NCI-H2227 treated with DMSO at 0.1 percent for 48 hours (cell line): ENCODE measurements at places on chromosomes 6 and 20.

GRCh38 chr6:88895911-88896310 is 67.5 kb downstream of the RNGTT start:
- DNase-seq, result no peak

DNA sequence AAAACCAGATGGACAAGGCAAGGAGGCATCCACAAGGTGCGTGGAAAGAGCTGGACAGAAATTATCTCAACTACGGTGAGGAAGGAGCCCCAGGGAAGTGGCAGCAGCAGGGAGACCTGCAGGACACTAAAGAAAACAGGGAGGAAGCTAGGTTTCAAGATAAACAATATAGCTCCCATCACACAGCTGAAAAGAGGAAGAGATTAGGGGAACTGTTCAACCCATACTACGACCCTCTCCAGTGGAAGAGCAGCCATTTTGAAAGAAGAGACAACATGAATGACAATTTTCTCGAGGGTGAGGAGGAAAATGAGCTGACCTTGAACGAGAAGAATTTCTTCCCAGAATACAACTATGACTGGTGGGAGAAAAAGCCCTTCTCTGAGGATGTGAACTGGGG is 26.8 kb downstream of the TRMT6 start:
- DNase-seq, result no peak

- DNase-seq, result no peak
Measured at GRCh38 chr6:166450167-166450873, 67.6 kb upstream of the MPC1 start.

DNA sequence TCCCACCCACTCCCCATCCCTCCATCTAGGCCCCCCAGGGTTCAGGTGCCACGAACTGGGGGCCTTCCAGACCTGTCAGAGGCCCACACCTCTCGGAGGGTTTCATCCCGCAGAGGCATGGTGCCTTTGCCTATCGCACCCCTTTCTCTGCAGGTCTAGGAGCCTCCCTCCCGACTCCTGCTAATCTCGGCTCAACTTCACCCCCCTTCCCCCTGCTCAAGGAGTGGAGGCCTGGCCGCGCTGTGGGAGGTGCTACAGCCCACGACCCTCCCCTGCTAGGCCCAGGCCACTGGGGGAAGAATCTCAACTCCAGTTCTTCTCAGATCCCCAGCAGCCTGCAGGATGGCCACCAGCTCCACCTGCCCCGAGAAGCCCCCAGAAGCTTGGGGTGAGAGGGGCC is at the start of gene TULP1:
TULP1 (minus strand) TSS at position 157 of the 400 bp plus-strand sequence; CDS start at position 119, 38 bp downstream.
- DNase-seq, result no peak

DNA sequence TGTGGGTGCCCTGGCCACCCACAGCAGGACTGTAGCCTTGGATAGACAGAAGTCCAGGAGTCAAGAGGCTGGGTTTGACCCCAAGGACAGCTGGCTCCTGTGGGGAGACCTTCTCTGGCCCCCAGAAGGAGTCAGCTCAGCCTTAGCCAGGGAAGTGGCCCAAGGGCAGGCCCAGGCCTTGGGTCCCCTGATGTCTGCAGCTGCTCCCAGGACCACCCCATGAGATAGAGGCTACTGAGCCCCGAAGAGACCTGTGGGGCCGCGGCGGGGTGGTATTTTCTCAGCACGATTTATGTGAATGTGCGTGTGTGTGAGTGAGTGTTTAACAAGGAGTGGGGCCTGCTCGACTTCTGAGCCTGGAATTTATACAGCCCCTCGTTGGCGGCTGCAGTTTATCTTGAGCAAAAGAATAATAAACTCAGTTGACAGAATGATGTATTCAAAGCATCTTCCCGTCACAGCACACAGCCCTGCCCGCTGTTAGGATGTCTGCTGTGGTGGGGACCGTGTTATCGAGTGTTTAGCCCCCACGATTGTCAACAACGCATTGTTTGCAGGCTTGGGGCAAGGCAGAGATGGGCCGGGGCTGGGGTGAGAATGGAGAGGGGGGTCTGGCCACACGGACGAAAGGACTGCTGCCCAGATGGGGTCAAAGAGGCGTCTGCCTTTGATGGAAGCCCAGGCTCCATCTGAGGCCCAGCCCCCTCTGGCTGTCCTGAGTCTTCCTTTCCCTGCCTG is 163.3 kb downstream of the VEGFA start:
- no peak for DNase-seq

DNA sequence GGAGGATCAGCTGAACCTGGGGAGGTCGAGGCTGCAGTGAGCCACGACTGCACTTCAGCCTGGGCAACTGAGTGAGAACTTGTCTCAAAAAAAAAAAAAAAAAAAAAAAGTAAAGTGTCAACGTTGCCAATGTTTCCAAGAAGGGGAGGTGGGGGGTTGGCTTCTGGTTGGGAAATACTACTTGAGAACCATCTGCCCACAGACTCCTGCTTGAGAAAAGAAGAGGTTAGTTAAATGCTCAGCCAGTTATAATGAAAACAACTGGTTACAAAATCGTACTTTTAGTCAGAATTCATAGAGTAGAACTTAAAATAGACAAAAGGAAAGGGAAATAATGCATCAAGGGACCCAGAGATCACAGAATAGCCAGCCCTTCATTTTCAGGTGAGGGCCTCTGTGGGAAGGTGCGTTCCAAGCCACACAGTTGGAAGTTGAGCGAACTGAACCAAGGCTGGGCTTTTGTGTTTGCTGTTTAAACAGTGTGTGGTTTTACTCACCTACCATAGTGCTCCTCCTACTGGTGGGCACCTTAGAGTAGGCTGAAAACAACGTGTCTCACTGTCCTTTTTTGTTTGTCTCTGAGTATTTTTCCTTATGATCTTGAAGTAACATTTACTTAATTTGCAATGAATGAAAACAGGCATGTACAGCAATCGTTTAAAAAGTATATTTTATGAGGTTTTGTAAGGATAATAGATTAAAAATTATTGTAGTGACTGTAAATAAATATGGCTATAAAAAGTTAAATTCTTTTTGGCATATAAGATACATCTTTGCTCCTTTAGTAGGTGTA is 200.7 kb downstream of the BCAS1 start:
- DNase-seq, result peak; percentile 75

GRCh38 chr6:22043284-22043962 is 253.4 kb downstream of the PRL start:
- DNase-seq, result no peak

- DNase-seq, result no peak
Measured at GRCh38 chr6:7726416-7727085, 652 bp downstream of the BMP6 start.

- no peak for DNase-seq
Measured at GRCh38 chr20:54848984-54849538, 373.7 kb downstream of the DOK5 start.

DNA sequence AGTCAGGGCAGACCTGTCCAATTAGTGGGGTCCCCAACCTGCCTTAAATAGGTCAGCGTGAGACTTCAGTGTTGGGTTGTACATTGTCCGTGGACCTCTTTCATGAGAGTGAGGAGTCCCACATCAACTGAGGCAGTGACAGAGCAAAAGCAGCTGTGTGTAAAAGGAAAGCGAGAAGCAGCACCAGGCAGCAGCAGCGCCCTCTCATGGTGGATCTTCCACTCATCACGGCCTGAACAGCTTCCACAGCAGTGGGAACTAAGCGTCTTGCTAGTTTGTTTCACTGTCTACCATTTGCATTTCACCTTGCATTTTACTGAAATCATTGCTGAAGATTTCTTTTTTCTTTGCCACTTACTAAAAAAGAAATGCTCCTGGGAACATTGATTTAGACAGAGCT is 333.8 kb downstream of the PKHD1 start:
- no peak for DNase-seq

GRCh38 chr20:6164421-6165341 is 41.9 kb upstream of the FERMT1 start:
- no peak for DNase-seq

- no peak for DNase-seq
Measured at GRCh38 chr6:447381-448165, 56.0 kb downstream of the IRF4 start.

DNA sequence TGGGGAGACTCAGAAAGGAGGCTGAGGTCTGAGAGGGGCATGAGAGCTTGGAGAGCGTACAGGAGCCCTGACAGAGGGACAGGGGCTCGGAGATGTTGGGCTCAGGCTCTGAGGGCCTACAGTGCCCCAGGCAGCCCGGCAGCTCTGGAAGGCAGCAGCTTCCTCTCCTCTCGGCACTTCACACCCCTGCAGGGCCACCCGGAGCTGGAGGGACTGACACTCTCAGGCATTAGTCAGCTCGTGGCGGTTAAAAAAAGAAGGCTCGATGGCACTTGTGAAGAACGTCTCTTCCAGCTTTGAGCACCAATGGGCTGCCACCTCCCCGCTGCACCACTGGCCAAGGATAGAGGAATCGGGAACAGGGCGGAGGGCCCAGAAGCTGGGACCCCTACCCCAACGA is 62.6 kb upstream of the SIRPA start:
- no peak for DNase-seq

- no peak for DNase-seq
Measured at GRCh38 chr20:47886454-47887041, 101.3 kb upstream of the SULF2 start.

GRCh38 chr20:3107464-3108025 is 23.0 kb upstream of the AVP start:
- DNase-seq, result no peak

DNA sequence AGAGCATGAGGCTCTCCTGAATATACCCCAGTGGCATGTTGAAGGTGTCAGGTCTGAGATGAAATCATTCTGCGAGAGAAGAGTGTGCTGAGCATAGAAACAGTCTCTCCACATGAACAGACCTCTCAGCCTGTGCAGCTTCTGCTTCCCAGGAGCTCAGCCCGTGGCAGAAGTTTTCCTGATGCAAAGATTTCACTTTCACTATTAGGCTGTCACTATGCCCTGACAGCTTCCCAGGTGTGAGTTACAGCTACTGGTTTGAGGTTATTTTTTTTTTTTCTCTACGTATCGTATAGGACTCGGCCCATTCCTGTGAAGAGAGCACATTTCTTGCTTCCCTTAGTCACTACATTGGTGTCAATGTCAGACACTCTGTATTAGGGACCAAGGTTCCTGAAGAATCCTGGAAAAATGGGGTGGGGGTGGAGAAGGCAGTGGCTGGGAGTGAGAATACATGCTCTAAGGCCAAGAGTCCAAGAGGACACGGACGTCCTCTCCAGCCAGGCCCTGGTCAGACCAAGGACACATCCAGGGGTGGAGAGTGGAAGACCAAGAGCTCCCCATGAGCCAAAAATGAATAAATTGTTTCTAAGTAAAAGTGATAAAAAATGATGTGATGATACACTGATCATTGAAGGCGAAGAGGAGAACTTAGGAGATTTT is 121.2 kb upstream of the AKAP12 start:
- DNase-seq, result no peak

DNA sequence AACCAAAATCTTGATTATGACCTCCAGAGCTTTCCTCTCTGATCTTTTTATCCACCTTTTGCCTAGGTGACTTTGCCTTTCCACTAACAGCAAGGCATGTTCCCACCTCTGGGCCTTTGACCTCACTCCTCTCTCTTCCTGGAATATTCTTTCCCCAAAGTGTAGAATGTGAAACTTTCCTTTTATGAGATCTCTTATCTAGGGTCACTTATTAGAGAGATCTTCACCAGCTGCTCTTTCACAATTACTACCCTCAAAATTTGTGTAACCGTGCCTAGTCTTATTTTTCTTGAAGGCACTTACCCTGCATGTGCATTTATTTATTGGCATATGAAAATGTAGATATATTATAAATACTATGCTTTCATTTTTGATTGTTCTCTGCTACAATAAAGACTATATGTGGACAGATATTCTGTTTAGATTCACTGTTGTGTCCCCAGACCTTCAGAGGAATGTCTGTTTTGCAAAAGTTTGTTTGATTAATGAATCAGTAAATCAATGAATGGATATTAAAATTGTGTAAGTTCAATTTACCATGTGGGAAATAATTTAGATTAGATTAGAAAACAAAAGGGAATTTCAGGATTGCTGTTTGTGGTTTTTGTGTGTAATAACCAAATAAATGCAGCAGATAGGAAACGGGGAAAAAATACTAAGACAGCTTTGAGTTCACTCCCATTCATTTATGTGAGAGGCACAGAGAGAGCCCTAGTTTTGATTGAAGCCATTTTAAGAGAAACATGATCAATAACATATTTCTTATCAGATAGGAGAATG is 207.0 kb downstream of the ADGB start:
- no peak for DNase-seq

DNA sequence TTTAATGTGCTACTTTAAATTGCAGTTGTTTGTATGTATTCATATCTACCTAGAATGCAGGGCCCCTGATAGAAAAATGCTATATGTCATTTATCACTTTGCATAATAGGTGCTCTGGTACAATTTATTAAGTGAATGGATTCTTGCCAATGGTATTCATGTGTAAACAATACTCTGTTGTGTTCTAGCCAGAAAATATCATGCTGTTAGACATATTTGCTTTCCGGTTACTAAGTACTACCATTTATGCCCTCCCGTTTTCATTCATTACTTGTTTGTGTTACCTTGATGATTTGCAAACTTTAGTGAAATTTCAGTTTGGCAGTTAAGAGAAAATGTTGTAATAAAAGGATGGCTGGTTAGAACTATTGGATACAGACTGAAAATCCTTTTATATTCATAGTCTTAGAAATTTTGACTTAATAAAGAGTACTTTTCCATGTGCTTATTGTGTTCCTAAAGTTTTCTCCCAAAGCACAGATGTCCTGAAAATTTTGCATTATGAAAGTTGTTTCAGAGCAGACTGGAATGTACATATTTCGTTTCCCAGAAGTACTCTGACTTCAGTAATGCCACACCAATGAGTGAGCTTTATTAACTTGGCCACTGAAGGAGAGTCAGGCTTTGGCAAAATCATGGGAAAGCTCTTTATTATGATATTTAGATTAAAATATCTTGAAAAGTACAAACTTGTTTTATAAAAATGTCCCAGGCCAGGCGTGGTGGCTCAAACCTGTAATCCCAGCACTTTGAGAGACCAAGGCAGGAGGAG is 31.5 kb downstream of the RPF2 start:
- DNase-seq, result no peak

GRCh38 chr6:22765015-22765414 is 195.6 kb downstream of the HDGFL1 start:
- no peak for DNase-seq

DNA sequence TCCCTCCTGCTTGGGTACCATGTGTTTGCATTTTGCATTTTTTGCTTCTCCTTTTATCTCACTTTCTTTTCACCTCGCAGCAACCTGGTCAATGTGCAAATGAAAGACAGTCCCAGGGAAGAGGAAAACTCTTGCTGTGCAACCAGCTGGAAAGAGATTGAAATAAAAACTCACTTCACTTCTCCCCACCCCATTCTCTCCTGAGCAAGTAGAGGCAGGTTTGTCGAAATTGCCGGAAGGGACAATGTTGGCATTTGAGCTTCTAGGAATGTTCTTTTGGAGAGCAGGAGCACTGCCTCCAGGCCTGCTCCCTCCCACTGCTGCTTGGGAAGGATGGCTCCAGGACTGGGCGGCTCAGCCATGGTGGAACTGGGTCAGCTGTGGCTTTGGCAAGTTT is 30.6 kb downstream of the KCNG1 start:
- no peak for DNase-seq

- no peak for DNase-seq
Measured at GRCh38 chr6:150156460-150156859, 13.6 kb downstream of the PPP1R14C start.

DNA sequence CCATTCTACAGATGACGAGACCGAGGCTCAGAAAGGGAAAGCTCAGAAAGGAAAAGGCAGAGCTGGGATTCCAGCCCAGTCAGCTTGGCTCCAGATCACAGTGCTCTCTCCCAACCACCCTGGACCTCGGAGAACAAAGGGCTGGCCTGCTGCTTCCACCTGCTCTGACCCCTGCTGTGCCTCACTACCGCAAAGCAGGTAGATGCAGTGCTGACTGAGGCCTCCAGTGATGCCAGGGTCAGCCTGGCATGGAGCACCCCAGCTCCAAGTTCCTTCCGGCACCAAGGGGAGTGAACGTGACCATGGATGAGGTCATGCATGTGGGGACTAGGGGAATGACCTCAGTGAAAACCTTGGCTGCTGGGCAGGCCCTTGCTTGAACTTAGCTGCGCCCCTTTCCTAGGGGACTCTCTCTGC is 20.7 kb upstream of the TLDC2 start:
- no peak for DNase-seq
